ENCODE measurements at places on chromosomes 5 and 9.

- no peaks in the 10 kb centered on the region for H3K4me1 ChIP-seq
- H3K27me3 ChIP-seq, result no peaks in the 10 kb centered on the region
- DNase-seq, result no peak
- H3K27ac ChIP-seq, result no peak overlapping the region
- H3K36me3 ChIP-seq, result no peaks in the 10 kb centered on the region
Measured at GRCh38 chr9:83047839-83048775, 14.8 kb downstream of the RASEF start.

GRCh38 chr5:171705830-171706468, 79.7 kb upstream of the SMIM23 start:
- no peak overlapping the region for H3K27ac ChIP-seq
- no peak overlapping the region for H3K4me3 ChIP-seq
- no peak for DNase-seq
- no peaks in the 10 kb centered on the region for H3K36me3 ChIP-seq

- H3K4me1 ChIP-seq, result no peaks in the 10 kb centered on the region
- no peak overlapping the region for H3K4me3 ChIP-seq
- no peak for DNase-seq
Measured at GRCh38 chr5:122182491-122182921, 53.2 kb downstream of the ZNF474 start.

- H3K4me3 ChIP-seq, result no peak overlapping the region
- DNase-seq, result no peak
- no peaks in the 10 kb centered on the region for H3K4me1 ChIP-seq
- H3K27me3 ChIP-seq, result no peaks in the 10 kb centered on the region
- H3K36me3 ChIP-seq, result no peaks in the 10 kb centered on the region
Measured at GRCh38 chr5:28344836-28345433, 1306.5 kb upstream of the CDH9 start.

DNA sequence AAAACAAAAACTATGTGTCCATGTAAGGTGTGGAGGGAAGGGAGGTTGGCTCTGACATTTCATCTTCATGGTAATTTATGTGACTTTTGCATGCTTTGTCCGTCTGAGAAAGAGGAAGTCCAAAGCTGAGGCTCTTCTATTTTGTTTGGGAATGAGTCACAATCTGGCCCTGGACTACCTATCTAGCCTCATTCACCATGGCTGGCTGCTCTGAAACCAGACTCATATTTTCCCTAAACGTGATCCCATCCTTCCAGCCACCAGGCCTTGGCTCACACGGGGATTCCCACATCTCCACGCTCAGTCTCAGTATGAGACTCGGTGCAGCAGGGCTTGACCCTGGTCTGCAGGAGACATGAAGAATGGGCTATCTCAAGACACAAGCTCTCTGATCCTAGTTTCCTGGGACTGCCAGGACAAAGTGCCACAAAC, 672.8 kb downstream of the ACTL7B start:
- no peaks in the 10 kb centered on the region for H3K36me3 ChIP-seq
- H3K27ac ChIP-seq, result no peak overlapping the region
- H3K27me3 ChIP-seq, result no peaks in the 10 kb centered on the region
- H3K4me1 ChIP-seq, result no peaks in the 10 kb centered on the region
- no peak for DNase-seq

GRCh38 chr5:78405829-78406750, 45.7 kb downstream of the SCAMP1 start:
- no peaks in the 10 kb centered on the region for H3K27me3 ChIP-seq
- no peak overlapping the region for H3K27ac ChIP-seq
- peaks cover 7% of the 10 kb centered on the region for H3K4me1 ChIP-seq
- no peak overlapping the region for H3K4me3 ChIP-seq

- peaks cover 26% of the 10 kb centered on the region for H3K4me1 ChIP-seq
- DNase-seq, result no peak
- H3K27ac ChIP-seq, result no peak overlapping the region
- no peaks in the 10 kb centered on the region for H3K27me3 ChIP-seq
Measured at GRCh38 chr5:10702911-10703491, 58.0 kb downstream of the DAP start.

DNA sequence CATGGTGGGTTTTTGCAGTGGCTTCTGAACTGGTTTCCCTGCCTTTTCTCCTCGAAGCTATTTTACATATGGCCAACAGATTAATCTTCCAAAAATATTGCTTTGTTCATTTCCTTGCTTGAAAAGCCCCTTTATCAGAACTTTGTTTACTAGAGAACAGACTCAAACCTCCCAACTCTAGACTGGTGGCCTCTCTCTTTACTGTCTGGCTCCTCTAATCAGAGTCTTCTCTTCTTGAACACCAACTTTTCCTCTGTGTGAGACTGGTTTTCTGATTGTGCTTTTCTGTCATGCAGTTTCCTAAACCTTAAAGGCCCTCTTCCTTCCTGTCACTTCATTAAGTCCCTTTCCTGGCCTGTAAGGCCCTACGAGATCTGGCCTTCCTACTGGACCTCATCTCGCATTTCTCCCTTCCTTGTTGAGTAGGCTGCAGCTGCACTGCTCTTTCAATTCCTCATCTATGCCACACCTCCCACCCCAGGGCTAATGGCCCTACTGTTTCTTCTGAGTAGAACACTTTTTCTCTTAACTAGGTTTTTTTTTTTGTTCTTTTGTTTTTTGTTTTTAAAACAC, 5.7 kb downstream of the C9orf43 start:
- H3K36me3 ChIP-seq, result no peaks in the 10 kb centered on the region
- no peak overlapping the region for H3K4me3 ChIP-seq
- H3K27ac ChIP-seq, result no peak overlapping the region
- no peaks in the 10 kb centered on the region for H3K27me3 ChIP-seq
- H3K4me1 ChIP-seq, result peaks cover 4% of the 10 kb centered on the region
- no peak for DNase-seq

DNA sequence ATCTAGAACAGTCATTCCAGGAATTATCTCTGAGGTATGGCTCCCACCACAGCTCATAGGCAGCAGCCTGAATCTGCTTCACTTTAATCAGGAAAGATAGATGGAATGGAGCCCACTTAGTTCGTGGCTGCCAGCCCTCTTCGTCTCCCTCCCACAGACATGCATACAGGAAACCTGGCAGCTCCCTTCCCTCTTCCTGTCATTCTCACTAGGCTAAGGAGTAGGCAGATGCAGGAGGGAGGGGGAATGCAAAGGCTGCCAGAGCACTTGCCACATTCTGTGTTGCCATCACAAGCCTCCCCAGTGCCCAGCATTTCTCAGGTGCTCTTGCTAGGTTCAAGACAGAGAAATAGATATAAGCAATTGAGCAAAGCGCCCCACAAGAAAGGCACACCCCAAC, 378.9 kb downstream of the ELAVL2 start:
- no peaks in the 10 kb centered on the region for H3K27me3 ChIP-seq
- no peaks in the 10 kb centered on the region for H3K36me3 ChIP-seq
- H3K27ac ChIP-seq, result no peak overlapping the region
- H3K4me1 ChIP-seq, result no peaks in the 10 kb centered on the region

GRCh38 chr9:76812591-76812990, 48.4 kb downstream of the PCA3 start:
- H3K4me3 ChIP-seq, result no peak overlapping the region
- H3K27ac ChIP-seq, result no peak overlapping the region
- no peaks in the 10 kb centered on the region for H3K36me3 ChIP-seq
- no peaks in the 10 kb centered on the region for H3K4me1 ChIP-seq
- no peak for DNase-seq

DNA sequence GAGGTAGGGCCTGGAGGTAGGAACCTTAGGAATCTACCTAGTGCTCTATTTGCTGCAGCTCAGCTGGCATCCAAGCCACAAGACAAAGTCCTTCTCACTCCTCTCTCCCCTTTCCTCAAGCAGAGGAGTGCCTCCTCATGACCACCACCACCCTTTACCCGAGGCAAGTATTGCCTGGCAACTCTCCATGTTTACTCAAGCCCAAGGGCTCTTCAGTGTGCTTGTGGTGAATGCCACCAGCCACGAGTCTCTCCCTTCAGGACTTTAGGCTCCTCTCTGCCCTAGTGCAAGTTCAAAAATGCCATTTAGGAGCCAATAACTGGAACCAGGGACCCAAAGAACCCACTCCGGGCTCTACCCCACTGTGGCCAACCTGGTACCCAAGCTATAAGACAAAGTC, 514.5 kb upstream of the RGMB start:
- H3K4me1 ChIP-seq, result no peaks in the 10 kb centered on the region
- no peaks in the 10 kb centered on the region for H3K27me3 ChIP-seq
- no peak overlapping the region for H3K4me3 ChIP-seq
- no peak for DNase-seq
- H3K36me3 ChIP-seq, result no peaks in the 10 kb centered on the region

- no peaks in the 10 kb centered on the region for H3K36me3 ChIP-seq
- H3K27me3 ChIP-seq, result no peaks in the 10 kb centered on the region
- H3K27ac ChIP-seq, result no peak overlapping the region
Measured at GRCh38 chr5:94524841-94525697, 93.3 kb downstream of the KIAA0825 start.

DNA sequence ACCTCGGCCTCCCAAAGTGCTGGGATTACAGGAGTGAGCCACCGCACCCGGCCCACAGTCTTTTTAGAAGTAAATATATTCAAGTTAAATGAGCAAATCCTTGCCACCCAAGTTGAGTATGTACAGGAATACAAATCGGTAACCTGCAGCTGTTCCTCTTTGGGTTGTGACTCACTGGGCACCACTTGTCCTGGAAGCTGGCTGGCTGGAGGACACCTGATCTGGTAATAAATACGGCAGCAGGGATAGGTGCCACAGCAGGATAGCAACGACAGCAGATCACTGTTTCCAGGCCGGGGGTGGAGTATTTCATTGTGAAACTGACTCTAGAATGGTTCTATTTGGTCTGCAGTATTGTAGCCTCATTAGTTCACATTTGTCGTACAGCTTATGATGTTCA, 35.7 kb upstream of the SLC36A2 start:
- no peaks in the 10 kb centered on the region for H3K27me3 ChIP-seq
- no peaks in the 10 kb centered on the region for H3K4me1 ChIP-seq
- DNase-seq, result no peak

GRCh38 chr5:86756839-86757238, 139.1 kb downstream of the COX7C start:
- H3K27ac ChIP-seq, result no peak overlapping the region
- H3K4me1 ChIP-seq, result no peaks in the 10 kb centered on the region
- H3K27me3 ChIP-seq, result no peaks in the 10 kb centered on the region
- H3K36me3 ChIP-seq, result no peaks in the 10 kb centered on the region

DNA sequence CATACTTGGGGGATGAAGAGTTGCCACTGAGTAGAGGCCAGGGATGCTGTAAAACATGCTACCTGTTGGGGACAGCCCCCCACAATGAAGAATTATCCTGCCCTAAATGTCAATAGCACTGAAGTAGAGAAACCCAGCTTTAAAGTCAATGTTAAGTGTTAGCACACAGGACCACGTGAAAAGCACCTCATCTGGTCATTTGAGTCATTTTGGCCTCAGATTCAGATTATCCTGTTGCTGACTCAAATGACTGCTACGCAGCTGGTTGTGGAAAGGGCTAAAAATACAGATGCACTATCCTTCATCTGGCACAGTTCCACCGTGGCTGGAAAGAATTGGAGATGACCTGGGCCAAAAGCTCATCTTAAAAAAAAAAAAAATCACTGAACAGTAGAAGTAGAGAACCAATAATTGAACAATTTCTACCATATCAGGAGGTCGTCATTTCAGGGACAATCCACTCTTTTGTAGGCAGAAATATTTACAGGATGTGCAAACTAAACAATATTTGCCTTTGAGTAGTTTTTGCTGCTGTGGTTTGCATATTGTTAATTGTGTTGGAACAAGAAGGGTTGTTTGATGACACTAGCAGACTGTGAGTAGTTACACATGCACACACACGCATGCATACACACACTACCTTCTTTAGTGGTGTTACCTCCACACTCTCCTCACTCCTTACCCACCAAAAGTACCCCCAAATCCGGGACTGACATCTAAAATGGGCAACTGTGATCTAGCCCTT, 195.3 kb upstream of the KLF9 start:
- H3K4me3 ChIP-seq, result no peak overlapping the region
- no peak overlapping the region for H3K27ac ChIP-seq
- no peaks in the 10 kb centered on the region for H3K27me3 ChIP-seq
- no peaks in the 10 kb centered on the region for H3K4me1 ChIP-seq

- no peak for DNase-seq
- H3K27ac ChIP-seq, result no peak overlapping the region
- no peaks in the 10 kb centered on the region for H3K4me1 ChIP-seq
- peaks cover 48% of the 10 kb centered on the region for H3K36me3 ChIP-seq
Measured at GRCh38 chr9:111411266-111411665, 72.9 kb downstream of the ECPAS start.

GRCh38 chr5:157835041-157835440, 23.9 kb downstream of the CLINT1 start:
- H3K4me3 ChIP-seq, result no peak overlapping the region
- H3K27ac ChIP-seq, result no peak overlapping the region
- DNase-seq, result no peak
- H3K36me3 ChIP-seq, result no peaks in the 10 kb centered on the region
- no peaks in the 10 kb centered on the region for H3K4me1 ChIP-seq

GRCh38 chr5:143673676-143674468, 138.1 kb upstream of the HMHB1 start:
- no peaks in the 10 kb centered on the region for H3K4me1 ChIP-seq
- no peak overlapping the region for H3K27ac ChIP-seq
- no peak overlapping the region for H3K4me3 ChIP-seq
- no peak for DNase-seq

GRCh38 chr5:80055491-80056170, 20.5 kb downstream of the THBS4 start:
- no peak for DNase-seq
- H3K36me3 ChIP-seq, result no peaks in the 10 kb centered on the region
- H3K27me3 ChIP-seq, result no peaks in the 10 kb centered on the region
- no peaks in the 10 kb centered on the region for H3K4me1 ChIP-seq
- no peak overlapping the region for H3K27ac ChIP-seq
- H3K4me3 ChIP-seq, result no peak overlapping the region

DNA sequence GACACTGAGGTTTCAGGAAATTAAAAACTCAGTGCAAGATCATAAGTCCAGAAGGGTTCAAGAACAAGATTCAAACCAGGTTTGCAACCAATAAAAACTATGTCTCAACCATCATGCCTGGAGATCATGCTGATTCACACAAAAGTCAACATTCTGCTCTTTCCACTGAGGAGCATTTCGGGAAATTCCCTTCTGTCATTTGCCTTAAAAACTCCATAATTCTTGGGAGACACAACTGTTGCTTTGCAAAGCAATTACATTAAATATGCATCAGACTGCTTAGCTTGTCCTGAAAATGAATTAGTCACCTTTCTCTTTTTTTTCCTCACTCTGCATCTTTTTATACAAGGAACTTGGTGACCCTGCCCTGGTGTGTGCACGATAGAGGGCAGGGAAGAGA, 275.9 kb upstream of the ZNF462 start:
- DNase-seq, result no peak
- H3K27me3 ChIP-seq, result no peaks in the 10 kb centered on the region
- no peaks in the 10 kb centered on the region for H3K4me1 ChIP-seq
- H3K36me3 ChIP-seq, result no peaks in the 10 kb centered on the region
- H3K4me3 ChIP-seq, result no peak overlapping the region
- H3K27ac ChIP-seq, result no peak overlapping the region

DNA sequence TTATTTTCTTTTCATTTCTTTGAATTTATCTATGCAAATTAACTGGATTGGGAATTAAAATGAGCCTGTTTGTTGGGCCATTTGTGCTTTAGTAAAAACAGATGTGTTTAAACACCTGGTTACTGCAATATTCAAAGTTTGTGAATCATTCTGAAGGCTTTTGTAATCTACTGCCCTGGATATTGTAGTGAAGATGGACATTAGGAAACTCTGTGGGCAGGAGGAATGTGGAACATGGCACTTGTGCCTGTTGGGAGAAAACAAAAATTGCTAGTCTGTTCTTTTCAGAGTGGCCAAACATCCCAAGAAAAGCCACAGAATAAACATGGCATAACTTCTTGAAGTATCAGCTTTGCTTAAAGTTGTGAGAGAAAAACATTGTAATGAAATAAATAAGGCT, 40.8 kb downstream of the CHSY3 start:
- no peaks in the 10 kb centered on the region for H3K27me3 ChIP-seq
- DNase-seq, result no peak
- no peak overlapping the region for H3K4me3 ChIP-seq
- no peaks in the 10 kb centered on the region for H3K4me1 ChIP-seq
- H3K36me3 ChIP-seq, result no peaks in the 10 kb centered on the region
